B cell (primary cell): ENCODE measurements at places on chromosomes 6 and 20.
A peak's percentile ranks its signal among the peaks of the same experiment; 100 is the strongest.

- no peak for DNase-seq
These were observed 45.0 kb downstream of the CARMIL1 start for GRCh38 chr6:25324066-25324762.

DNA sequence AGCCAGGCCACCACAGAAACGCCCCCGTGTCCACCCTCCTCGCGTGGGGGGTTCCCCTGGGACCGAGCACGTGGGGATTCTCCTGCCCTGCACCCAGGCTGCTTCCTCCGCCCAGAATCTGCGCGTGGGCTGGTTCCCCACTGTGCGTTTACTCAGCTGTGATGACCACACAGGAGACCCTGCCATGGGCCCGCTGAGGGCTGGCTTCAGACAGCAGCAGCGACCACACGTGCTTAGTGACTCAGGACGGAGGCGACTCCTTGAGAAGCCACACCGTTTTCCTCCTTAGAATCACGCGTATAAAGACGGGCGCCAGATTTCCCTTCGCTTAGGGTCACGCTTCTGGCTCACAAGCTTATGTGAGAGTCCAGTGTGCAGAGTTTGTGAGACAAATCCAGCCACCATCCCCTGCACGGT is 63.9 kb upstream of the PDE10A start:
- no peak for DNase-seq

DNA sequence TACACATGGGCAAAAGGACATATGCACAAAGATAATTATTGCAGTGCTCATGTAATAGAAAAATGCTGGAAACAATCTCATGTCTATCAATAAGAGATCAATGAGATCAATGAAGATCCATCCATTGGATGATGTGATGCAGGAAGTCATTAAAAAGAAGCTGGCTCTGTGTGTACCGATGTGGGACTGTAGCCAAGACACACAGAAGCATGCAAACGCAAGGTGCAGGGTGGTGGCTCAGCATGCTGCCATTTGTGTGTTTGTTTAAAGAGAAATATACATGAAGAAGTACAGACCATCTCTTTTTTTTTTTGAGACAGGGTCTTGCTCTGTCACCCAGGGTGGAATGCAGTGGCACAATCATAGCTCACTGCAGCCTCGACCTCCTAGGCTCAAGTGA is 33.1 kb upstream of the KCNB1 start:
- no peak for DNase-seq

DNA sequence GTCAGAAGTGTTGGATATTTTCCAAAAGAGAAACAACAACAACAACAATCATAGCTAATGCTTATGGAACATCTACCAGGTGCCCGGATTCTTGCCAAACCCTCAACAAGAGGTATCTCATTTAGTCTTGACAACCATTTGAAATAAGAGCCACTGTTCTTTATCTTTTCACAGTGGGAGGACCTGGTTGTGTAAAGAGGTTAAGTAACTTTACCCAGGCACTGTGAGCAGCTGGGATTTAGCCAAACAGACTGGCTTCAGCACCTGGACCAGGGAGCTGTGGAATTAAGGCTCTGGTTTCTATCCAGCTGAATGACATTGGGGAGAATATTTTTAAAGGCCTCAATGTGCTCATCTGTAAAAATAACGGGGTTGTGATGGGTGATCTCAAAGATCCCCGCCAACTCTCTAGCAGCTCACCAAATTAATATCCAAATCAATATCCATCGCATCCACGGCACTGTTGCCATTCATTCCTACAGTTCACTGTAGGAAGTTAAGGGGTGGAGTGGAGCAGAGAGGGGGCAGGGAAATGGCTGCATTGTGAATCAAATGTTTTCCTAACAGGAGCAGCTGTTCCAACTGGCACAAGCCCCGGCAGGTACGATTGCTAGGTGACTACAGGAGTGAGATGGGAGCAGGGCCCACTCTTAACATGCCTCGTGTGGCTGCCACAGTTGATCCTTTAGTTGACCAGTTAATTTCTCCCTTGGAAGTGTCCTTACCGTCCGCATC is 61.8 kb downstream of the GCNT2 start:
- DNase-seq, result no peak

DNA sequence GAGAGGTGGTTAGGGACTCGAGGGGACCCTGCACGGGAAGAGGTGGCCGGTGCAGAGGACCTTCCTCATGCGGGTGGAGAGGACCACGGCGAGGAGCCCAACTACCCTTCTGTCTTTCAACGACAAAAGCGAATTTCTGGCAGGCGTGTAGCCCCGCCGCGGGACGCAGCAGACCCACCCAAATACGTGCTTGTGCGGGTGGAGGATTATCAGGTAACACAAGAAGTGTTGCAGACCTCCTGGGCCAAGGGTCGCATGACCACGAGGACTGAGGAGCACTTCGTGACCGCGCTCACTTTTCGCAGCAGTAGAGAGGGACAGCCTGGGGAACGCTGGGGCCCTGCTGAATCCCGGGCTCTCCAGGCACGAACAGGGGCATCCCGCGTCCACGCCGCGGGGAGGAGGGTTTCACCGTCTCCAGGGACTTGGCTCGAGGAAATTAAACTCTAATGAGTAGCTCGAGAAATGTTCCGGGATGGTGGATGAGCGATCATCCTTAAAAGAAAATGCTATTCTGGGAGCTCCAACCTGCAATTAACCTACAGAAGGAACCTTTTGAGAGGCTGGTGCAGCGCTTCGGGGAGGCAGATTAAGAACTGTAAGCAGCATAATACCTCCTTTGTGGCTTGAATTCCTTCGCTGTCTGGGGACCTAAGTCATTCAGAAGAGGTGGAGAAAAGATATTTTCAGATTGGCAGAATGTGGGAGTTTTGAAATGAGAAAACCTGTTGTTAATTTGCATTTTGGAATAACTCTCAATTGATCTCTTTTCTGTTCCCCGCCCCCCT is 804 bp downstream of the C6orf141 start:
- peak; percentile 10 for DNase-seq

DNA sequence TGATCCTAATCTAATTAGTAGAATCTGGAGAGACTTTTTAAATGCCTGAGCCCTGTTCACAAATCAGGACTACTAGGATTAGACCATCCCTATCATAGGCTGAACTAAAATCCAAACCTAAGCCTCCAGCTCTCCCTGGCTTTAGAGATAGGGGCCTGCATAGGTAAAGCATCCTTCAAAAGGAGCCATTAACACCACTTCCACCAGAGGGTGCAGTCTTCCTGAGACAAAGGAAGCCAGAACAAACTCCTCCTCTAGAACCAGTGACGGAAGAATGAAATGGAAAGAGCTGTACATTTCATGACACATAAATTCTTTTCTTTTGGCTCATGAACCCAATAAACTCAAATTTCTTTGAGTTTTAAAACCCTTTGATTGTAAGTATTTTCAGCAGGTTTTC is 291.2 kb upstream of the ADGRB3 start:
- DNase-seq, result no peak

DNA sequence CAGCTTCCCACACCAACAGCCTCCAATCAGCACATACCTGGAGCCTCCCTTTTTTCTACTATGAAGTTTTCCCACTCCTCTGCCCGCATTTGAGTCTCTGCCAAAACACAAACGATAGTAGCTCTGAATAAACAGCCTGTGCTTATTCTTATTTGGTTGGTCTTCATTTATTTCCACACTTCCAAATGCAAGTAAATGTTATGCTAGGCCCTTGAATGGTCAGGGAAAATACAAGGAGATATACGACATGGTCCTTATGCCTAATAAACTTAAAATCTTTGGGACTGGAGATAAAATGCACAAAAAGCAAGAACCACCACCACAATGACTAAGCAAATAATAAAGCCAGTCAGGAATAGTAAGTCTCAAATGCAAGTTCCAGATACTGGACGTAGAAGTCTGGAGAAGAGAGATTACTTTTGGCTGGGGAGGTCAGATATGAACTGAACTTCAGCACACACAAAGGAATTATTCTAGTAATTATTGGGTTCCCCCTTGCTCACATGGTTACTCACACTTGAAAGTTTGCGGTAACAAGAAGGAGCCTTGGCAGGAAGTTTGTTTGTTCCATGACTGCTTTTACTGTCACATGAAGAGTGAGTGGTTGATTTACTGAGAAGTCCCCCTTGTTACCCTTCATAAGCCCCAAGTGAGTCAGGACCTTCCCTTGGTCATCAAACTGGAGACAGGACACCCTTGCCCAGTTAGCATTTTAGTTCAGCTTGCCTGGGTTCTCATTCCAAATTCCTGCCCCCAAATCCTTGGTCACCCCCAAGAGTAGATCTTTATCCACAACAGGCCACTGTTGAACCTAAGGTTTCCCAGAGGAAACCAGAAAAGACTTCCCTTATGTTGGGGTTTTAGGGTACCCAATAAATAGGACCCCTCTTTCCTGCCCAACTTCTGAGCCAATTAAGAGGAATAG is 511.2 kb upstream of the JARID2 start:
- DNase-seq, result peak; percentile 89

GRCh38 chr6:164069350-164069990 is 655.0 kb downstream of the QKI start:
- DNase-seq, result no peak

- DNase-seq, result no peak
These were observed 198.3 kb downstream of the PLCB1 start for GRCh38 chr20:8330319-8330784.

GRCh38 chr6:41763470-41763869 is 16.2 kb downstream of the FRS3 start:
- no peak for DNase-seq

GRCh38 chr6:7419065-7419464 is 29.5 kb downstream of the RIOK1 start:
- no peak for DNase-seq

- peak; percentile 47 for DNase-seq
These were observed 2.1 kb downstream of the SALL4 start for GRCh38 chr20:51800060-51800871.

GRCh38 chr6:5674721-5675120 is 332.0 kb downstream of the NRN1 start:
- DNase-seq, result no peak
